RKO (cell line): ENCODE measurements at places on chromosomes 4 and X.

DNA sequence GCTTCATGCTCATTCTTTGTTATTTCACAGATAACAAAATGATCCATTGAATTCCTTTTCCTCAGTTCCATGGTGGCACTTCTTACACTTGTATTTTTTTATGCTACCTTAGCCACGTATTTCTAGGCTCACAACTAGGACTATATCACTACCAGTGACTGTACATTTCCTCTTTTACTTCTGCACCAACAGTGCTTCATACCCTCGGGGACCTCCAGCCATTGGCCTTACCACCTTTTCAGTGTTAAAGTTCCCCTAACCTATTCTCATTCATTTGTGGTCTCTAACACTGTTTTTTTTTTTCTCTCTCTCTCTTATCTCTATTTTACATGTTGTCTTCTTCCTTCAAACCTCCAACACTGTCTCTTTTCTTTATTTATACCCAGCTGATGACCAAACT lies 315.9 kb downstream of the ANK2 start:
- DNase-seq: no peak

DNA sequence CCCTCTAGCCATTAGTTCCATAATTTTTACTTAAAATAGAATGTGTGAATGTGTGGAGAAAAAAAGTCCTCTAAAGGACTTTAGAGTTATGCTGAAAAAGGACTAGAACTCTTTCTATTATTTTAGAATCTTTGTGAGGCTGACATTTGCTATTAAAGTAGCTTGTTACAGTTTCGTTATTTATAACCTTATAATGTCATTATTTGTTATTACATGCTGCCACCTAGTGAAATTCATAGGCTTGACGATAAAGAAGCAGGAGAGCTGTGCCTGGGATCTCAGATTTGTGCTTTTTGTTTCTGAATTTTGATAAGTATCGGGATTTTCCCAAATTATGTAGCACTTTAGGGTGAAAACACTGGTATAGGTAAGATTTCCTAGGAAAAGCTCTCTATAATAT lies 38.5 kb upstream of the TAPT1 start:
- peak; percentile 63 for DNase-seq

DNA sequence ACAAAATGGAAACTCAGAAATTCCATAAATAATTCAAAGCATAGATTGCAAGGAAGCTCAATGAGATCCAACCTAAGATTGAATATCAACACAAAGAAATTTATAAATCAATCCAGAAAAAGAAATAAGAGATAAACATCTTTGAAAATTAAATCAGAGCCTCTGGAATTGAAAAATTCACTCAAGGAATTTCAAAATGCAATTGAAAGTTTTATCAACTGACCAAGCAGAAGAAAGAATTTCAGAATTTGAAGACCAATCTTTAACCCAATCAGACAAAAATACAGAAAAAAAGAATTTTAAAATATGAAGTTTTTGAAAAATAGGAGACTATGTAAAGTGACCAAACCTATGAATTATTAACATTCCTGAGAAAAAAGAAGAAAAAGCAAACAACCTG lies 134.1 kb downstream of the GASK1B start:
- no peak for DNase-seq

DNA sequence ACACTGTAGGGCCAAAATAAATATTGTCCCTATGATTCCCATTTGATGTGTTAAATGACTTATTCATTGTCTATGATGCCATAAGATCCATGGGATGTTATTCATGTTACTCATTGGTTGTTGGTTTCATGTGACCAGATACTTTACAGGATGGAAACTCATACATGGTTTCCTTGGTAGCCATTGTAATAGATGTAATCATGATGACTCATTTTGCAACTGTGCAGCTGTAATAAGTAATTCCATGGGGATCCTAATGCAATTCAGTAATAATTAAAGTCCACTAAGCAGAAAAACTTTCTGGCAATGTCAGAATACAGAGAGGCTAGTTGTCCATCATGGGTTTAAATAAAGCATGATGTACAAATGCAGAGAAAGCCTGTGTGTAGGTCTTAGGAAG lies 389.7 kb upstream of the NR3C2 start:
- DNase-seq: peak; percentile 83

GRCh38 chrX:123405231-123405630 lies 221.2 kb downstream of the GRIA3 start:
- no peak for DNase-seq

- no peak for DNase-seq
Observed at GRCh38 chr4:110033355-110034025, 120.8 kb downstream of the EGF start.

DNA sequence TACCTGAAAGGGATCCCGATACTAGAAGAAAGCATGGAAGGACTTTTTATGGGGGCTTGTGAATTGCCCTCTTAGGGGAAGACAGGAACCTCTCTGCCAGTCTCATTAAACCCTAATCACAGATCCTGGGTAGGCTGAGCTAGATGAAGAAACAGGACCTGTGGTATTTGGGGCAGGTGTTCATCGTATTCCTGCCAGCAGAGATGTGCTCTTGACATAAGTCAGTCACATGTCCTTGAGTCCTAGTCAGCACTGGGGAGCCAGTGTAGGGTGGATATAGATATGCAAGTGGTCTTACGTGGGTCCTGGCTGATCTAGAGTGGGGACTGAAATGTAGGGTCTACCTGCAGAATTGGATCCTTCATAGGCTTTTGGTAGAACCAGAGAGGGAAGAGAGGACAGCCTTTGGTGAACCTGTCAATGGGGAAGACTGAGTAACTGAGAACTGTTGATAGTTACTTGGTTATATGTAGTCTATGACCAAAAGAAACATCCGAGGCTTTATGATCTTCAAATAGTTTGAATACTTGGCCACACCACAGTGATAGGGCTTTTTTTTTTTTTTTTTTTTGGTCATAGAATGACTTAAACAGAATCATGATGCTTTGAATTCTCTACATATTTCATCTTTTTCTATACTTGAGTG lies 63.5 kb upstream of the WDR1 start:
- DNase-seq: no peak

- DNase-seq: no peak
Observed at GRCh38 chr4:22391551-22391950, 124.3 kb downstream of the ADGRA3 start.

DNA sequence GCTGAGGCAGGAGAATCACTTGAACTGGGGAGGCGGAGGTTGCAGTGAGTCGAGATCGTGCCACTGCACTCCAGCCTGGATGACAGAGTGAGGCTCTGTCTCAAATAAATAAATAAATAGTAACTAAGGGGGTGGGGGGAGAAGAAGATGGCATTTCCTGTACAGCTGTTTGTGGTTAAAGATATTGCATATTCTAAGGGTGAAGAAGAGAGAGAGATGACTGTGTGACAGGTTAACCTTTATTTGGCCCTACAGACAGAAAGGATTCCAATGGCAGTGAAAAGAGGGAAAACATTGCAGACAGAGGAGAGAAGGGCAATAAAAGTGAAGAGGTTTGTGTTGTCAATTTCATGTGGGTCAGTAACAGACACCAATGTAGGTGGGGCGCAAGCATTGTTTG lies 9.4 kb downstream of the TASL start:
- DNase-seq: no peak

DNA sequence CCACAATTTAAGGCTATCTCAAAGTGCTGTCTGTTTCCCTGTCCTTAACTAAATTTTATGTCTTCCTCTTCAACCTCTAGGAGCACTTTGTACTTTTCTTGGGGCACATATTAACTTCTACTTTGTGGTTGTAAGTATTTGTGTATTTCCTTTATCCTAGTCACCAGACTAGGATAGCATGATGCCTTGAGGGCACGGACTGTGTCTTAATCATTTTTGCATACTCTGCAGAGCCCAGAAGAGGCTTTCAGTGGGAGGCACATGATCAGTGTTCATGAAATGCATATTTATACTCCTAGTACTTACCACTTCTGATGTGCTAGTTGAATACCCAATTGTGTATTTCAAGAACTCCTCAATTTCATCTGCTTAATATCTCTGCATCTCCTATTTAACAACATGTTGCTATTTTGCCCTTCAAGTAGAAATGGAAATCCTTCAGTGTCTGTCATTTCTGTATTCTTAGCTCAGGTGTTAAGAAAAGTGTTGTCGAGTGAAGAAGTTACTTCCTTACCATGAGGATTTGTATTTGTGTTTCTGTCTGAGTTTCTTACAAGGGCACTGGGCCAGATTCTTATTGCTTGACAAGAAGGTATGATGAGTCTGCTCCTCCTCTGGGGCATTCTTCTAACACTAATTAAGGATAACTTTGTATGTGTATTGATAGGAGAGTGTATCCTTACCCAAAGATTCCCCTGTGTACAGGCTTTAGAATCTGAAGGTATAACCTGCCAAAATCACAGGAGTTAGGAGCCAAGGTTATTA lies 28.3 kb upstream of the PGRMC2 start:
- DNase-seq: no peak

DNA sequence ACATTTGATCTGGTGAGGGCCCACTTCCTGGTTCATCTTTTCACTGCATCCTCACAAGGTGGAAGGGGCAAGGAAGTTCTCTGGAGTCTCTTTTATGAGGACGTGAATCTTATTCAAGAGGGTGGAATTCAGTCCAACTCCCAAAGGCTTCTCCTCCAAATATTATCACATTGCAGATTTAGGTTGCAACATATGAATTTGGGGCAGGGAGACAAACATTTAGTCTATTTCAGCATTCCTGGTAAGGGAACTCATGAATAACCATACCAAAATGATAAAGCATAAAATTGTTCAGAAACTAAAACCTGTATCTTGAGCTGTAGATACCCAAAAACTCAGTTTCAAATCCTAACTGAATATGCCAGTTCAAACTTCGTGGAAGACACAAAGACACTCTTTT lies 246.8 kb downstream of the QDPR start:
- no peak for DNase-seq

DNA sequence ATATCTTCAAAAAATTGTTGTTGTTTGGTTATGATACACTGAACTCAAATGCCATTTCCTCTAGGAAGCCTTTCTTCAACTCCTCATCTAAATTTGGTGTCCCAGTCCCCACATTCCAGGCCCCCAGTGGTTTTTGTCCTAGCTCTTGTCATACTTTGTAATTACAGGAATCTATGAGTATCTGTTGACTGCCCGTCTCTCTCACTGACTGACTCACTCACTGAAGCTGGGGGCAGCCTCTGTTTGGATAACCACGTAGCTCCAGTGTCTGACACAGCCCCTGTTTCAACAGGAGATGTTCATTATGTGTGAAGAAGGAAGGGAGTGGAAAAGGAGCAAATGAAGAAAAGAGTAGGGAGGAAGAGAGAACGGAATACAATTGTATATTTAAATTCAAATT lies 284.1 kb upstream of the TENM3 start:
- DNase-seq: peak; percentile 37

- no peak for DNase-seq
Observed at GRCh38 chr4:156805696-156806095, 165.9 kb downstream of the PDGFC start.

GRCh38 chr4:80365928-80366327 lies 30.4 kb downstream of the CFAP299 start:
- peak; percentile 80 for DNase-seq

GRCh38 chr4:112201915-112202505 lies 29.6 kb upstream of the AP1AR start:
- DNase-seq: no peak

DNA sequence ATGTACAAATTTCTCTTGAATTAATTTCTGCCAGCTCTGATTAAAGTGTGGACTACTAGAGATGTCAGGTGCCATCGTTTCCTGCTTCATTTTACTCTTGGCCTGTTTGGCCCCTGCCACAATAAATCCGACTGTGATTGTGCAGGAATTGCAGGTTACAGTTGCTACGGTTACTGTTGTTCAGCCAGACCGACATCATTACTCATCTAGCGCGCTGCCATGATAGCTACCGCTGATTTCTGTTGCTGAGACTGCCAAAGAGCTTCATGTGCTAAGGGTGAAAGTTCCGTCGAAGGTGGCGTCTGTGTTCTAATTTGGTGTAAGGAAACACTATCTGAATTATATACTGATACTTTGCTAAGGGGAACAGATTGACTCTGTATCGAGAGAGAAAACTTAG lies 22.1 kb downstream of the SLIT2 start:
- no peak for DNase-seq

- peak; percentile 66 for DNase-seq
Observed at GRCh38 chr4:30380404-30380998, 339.7 kb upstream of the PCDH7 start.

DNA sequence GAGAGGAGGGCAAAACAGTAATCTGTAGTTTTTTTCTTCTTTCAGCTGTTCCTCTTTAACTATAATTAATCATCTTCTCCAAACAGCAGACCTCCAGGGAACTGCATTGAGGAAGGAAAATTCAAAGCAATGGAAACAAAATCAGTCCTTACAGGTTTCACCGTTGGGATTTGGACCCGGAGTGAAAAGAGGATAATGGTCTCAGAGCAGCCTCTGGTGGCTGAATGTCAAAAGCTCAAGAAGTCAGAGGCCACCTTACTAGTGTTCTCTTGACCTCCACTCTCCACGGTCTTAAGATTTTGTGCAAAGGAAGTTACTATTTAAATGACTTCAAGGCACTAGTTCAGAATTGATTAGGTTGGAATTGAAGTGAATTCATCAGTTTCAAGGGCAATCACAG lies 16.0 kb upstream of the MID1 start:
- peak; percentile 35 for DNase-seq

GRCh38 chr4:47876784-47877546 lies 37.4 kb downstream of the NFXL1 start:
- no peak for DNase-seq

DNA sequence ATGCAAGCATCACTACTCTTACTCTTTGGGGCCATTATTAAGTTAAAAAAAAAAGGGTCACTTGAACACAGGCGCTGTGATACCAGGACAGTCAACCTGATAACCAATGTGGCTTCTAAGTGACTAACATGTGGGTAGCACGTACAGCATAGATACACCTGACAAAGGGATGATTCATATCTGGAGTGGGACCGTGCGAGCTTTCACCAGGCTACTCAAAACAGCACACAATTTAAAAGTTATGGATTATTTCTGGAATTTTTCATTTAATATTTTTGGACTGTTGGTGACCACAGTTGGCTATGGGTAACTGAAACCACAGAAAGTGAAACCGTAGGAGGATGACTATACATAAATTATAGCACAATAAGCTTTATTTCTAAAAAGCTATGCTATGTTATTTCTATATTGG lies 113.8 kb upstream of the STIM2 start:
- no peak for DNase-seq

GRCh38 chr4:174873931-174874330 lies 44.2 kb upstream of the ADAM29 start:
- peak; percentile 5 for DNase-seq

GRCh38 chrX:51641421-51642021 lies 22.8 kb upstream of the CENPVL3 start:
- peak; percentile 59 for DNase-seq

GRCh38 chr4:3487861-3488260 lies 24.8 kb downstream of the DOK7 start:
- no peak for DNase-seq
